T-helper 22 cell (primary cell): ENCODE measurements at places on chromosomes 5 and 9.

- no peak for DNase-seq
Observed at GRCh38 chr5:74772359-74772758, 5.3 kb downstream of the NSA2 start.

DNA sequence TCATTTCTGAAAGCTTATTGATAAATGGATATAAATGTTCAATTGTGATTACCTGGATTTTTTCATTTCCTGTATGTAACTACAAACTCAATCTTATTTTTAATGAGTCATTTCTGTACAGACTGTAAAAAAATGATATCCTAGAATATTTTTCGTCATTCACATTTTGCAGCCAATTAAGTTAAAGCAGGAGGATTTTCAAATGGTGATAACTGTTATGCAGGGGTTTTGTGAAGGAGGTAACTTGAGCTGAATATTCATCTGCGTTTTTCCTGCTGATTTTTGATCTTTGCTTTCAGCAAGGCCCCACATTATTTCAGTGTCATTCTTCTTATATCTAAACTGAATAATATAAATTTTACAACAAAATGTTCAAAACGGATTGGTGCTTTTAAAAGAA, 74.1 kb downstream of the SLF1 start:
- DNase-seq, result no peak

- DNase-seq, result no peak
Observed at GRCh38 chr5:86124333-86124732, 493.4 kb upstream of the COX7C start.

DNA sequence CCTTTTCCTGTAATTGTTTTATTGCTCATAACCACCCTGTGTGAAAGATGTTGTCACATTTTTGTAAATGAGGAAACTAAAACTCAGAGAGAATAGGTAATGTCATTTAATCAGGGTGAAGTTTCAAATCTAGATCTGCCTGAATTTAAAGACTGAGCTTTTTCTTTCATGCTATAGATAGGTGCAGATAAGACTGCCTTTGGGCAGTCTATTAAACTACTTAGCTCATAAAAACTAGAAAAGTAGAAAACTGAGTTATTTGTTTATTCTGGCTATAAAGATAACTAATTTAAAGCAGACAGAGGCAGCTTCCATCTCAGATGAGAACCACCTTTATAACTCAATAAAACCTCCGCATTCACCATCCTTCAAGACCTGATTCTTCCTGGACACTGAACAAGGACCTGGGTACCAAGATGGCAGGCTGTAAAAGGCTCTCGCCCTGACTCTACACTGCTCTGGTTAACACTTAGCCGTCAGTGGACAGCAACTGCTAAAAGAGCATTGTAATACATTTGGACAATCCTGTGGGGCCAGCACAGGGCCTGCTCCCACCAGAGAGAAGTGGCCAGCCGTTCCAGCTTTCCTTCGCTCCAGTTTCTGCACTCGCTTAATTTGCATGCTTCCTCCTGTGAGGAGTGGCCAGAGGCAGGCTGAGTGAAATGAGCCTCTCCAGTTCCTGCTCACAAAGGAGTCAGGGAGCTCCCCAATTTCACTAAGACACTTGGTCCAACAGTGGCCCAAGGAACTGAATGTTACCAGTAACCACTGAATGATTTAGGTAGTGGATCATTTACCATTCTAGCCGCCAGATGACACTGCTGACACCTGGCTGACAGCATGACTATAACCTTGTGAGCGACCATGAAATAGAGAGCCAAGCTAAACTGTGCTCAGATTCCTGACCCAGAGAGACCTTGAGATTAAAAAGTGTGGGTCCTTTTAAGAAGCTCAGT, 566.4 kb downstream of the EFNA5 start:
- no peak for DNase-seq

- DNase-seq, result no peak
Observed at GRCh38 chr5:168350315-168350714, 58.9 kb downstream of the WWC1 start.

DNA sequence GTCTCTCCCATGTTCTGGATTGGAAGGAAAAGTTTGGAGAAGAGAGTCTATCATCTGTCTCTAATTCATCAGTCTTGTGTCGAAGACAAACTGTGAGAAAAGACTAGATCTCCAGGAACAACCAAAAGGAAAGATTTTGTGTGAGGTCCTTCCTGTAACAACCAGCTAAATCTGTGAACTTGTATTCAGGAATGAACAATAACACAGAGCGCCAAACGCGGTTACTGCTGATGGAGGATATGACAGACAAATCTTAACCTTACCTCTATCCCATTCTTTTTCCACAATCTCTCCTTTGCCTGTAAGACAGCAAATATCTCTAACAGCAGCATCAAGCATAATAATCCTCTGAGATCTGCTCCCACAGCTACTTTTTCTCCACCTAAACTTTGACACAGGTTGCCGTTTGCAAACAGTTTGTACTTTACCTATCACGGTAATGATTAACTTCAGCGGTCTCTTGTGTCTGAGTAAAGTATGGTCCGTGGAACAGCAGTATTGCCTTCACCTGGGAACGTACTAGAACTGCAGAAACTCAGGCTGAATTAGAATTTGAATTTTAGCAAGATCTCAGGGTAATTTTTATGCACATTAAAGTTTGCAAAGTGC, 387.6 kb downstream of the ELAVL2 start:
- no peak for DNase-seq

- DNase-seq, result no peak
Observed at GRCh38 chr5:126437721-126438120, 14.5 kb downstream of the GRAMD2B start.

DNA sequence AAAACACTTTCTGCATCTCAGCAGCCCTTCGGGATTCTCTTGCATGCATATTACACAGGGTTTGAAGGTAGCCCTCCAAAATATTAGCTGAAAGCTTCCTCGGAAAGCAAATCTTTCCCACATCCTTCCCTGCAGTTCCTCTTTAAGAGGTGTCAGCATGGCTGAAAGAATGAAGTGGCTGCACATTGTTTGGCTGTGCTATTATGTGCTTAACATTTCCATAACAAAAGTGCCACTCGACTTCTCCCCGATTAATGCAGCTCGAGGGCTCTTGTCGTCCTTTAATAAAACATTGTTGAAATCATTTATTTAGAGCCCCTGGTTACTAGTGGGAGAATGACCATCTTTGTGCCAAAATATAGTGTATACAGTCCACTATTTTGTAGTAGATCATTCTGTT, 6.5 kb downstream of the GAS1 start:
- no peak for DNase-seq

GRCh38 chr5:171162165-171162564, 146.9 kb upstream of the TLX3 start:
- no peak for DNase-seq

GRCh38 chr5:71949772-71950171, 157.5 kb upstream of the MAP1B start:
- no peak for DNase-seq

DNA sequence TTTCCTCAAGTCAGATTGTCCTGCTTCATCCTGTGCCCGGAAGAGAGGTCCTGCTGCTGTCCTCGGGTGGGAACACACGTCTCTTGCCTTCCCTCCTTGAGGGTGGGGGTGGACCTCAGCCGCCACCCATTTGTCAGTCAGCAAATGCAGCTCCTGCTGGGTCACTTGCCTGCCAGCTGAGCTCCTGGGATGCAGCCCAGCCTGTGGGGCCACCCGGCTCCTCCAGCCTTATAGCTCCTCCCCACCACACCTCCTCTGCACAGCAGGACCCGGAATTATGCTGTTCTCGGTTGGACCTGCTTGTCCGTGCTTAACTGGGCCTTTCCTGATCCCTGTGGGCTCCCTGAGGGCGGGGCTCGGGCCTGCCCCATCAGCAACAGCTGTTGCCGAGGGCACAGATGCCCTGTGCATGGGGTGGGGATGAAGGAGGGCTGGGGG, 52.7 kb downstream of the RXRA start:
- no peak for DNase-seq

- no peak for DNase-seq
Observed at GRCh38 chr9:20313415-20313814, 308.9 kb downstream of the MLLT3 start.

DNA sequence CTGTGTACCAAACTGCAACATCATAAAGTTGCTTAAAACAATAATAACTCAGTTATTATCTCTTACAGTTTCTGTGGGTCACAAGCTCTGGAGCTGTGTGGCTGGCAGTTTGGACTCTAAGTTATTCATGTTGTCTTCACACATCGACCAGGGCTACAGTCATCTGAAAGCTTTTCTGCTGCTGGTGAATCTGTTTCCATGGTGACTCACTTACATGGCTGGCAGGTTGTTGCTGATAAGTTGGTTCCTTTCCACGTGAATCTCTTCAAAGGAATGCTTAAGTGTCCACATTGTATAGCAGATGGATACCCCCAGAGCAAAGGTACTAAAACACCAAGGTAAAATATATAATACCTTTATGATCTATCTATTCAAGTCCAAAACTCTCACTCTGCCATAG, 44.8 kb upstream of the CYLC2 start:
- no peak for DNase-seq

GRCh38 chr9:110327716-110328115, 9.9 kb downstream of the TXNDC8 start:
- DNase-seq, result no peak

DNA sequence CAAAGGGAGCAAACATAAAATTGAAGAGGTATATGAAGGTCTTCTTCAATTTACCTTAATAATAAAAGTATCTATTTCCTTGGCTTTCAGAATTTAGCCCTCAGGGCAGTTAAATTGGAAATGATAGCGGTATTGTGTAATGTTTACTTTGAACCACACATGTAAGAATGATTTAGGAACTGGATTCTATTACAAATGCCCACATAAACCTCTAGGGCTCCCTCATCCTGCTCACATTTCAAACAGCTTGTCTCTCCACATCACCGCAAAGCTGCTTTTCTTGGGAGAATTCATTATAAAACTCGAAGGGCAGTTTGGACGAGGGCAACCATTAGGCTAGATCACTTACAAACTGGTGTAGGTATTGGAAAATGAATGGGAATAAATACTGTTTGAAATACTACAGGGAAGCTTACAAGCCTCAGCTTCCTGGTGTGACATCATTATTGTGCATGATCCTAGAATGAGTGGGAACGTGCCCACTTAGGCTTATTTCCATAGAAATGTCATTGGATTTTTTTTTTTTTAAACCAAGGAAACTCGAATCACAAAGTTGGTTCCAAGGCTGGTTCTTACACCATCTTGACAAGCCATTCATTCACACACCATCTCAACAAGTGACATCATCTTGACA, 47.3 kb downstream of the MTRR start:
- DNase-seq, result no peak

DNA sequence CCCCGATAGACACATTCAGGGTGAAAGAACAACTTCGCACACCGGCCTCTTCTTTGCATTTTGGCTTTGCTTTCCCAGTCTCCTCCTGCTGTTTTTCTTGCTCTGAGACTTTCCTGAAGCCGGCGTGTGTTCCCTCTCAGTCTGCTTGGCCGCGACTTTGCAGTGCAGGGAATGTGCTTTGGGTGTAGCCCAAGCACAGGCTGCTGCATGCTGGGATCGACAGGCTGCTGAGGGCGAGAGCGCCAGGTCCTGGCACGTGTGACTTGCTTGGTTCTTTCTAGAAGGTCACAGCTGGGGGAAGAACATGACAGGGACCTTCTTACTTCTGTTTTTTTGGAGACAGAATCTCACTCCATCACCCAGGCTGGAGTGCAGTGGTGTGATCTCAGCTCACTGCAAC, 40.6 kb downstream of the TENT4A start:
- no peak for DNase-seq

DNA sequence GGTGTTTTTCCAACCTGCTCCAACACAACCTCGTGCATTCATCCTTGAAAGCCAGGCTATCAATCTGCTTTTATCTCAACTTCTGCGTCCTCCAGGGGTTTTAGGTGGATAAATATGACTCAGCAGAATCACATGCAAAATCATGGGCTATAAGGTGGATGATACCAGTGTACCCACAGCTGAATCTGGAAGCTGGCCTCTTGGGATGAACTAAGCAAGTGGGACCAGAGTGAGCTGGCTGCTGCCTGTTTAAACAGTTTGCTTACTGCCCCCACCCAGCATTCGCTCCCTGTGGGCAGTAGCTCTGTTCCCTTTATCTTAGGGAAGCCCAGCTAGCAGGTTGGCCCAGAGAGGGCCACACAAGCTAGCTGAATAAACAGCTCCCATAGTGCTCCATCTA, 194.0 kb downstream of the CRB2 start:
- DNase-seq, result no peak

DNA sequence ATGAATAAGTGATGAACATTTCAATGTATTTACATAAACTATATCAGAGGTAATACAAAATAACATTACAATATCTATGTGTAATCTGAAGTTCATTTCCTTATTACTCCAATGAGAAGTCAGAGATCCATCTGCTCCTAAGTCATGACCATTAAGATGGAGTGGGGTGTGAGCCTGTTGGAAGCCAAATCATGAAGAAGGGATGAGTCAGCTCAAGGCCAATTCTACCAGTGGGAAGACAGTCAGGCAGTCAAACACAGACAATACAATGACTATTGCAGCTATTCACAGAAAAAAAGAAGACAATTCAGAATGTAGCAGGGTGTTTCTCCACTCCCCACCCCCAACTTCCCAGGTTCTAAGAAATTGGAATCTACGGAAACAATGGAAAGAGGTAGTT, 155.0 kb downstream of the NFIB start:
- DNase-seq, result no peak

- no peak for DNase-seq
Observed at GRCh38 chr5:172940268-172941066, 18.8 kb upstream of the RPL26L1 start.

DNA sequence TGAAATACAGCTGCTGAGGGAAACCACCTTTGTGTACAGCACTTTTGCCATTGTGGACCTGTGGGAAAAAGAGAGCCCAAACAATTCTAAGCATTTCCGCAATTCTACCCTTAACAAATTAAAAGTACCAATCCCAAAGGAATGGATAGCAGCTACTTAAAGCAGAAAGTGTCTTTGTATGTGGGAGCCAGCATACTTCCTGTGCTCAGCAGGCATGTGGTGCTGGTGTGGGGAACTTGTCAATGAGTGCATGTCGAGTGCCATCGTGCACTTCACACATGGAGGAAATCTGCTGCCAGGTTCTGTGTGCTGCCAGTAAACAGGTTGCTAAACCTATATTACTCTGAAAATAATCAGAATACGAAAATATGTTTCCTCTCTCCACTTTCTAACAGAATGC, 399.0 kb downstream of the LRRC70 start:
- DNase-seq, result no peak

DNA sequence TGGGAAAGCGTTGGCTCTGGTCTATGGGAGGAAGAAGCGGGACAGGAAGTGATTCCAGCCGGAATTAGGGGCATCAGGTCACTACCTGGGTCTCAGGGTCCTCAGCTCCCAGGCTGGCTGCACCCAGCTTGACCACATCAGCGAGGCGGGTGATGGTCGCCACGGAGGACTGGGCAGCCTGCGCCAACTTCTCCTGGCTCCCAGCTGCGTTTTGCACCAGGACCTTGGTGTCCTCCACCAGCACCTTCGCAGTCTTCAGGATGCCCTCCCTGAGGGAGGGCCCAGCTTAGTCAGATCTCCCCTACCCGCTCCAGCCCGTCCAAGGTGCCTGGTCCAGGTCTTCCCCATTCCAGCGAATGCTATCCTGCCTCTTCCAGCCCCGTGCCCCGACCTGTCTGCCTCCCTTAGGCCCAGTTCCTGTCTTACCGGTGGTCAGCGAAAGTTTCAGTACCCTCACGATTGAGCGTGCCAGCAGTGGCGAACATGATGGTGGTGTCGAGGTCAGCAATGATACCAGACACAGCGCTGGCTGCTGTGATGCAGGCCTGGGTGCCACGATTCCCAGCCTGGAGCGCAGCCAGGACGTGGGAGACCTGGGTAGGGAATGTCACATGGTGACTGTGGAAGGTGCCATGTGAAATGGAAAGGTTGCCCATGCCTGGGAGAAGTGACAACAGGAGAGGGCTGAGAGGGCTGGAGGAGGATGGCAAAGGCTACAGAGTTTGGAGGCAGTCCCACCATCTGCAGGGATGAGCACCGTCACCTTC, 14.4 kb upstream of the TPM2 start:
- no peak for DNase-seq
